ENCODE measurements at places on chromosomes 7 and 10. TPM values are rescaled to one million over a fixed set of nuclear protein-coding genes. Genes with fewer than 3 reads are reported as not detected.

DNA sequence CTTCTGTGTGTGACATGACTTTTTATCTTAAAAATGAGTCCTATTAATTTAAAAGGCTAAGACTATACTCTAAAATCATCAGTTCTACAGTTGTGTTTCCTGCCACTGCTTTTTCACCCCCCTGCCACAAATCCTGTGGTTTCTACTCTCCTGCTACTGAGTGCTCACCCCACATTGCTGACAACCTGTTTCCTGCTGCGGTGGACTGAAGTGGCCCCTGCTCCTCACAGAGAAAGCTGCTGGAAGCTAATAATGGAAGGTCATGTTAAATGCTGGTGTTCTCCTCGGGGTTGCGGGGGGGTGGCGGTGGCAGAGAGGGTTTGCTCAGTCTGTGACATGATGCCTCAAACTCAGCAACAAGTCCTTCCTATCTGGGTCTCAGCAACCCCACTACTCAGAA is 113.2 kb upstream of the INHBA start:
- no peak for DNase-seq

DNA sequence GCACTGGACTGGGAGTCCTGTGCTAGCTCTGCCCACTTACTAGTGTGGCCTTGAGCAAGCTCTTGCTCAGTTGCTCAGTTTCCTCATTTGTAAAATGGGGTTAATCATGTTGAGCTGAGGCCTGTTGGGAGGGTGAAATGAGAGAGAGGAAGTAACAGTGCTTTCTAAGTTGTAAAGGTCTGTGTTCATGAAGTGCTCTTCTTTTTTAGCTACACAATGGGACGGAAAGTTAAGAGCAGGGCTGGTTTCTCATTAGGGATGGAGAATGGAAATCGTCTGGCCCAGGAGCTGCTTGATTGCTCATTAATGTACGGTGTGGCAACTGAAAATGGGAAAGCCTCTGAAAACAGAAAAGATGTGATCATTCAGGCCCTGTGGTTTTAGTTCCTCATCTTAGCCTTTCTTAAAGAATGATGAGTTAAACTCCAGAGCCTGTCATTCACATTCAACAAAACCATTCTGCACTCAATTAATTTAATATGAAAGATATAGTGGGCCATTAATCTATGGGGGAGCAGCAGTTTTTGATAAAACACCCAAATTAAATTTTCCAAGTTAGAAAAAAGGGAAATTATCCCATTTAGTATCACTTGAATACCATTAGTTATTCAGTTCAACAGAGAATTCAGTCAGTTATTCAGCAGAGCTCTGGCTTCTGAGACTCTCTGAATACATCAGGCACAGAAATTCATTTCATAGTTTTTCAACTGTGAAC is 60.5 kb downstream of the SH2D4B start:
- DNase-seq, result no peak

The TLL2 gene
- polyA plus RNA-seq, result 0.18 TPM

GRCh38 chr7:44748948-44749731 is 493 bp downstream of the ZMIZ2 start:
- DNase-seq, result no peak

DNA sequence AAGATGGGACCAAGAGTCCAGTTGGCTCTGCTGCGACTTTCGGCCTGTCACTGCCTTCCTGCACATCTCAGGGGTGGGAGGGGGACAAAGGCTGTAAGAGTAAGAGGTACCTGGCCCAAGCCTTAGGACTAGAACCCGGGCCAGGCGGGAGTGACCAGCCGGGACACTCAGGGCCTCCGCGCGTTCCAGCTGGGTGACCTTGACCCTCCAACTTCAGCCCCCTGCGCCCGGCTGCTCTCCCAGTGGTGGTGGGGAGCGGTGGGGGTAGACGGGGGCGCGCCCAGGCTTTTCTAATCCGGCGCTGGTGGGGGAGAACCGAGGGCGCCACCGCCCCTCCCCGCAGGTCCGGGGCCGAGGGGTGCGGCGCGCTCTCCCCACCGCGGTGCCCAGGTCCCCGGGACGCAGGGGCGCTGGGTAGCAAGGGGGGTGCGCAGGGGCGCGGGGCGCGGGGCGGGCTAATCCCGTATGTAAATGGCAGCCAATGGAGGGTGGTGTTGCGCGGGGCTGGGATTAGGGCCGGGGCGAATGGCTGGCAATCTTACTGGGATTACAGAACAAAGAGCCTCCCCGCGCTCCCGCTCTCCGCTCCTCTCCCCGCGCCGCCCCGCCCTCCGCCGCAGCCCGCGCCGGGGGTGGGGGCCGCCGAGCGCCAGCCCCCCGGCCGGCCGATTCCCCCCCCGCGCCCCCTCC is at the start of gene GTF2IRD1:
GTF2IRD1 (plus strand) TSS at position 585 of the 690 bp plus-strand sequence. CDS start 54,175 bp downstream, outside the sequence.
- peak; percentile 81 for DNase-seq

The PAOX gene
- 1.8 TPM for polyA plus RNA-seq

DNA sequence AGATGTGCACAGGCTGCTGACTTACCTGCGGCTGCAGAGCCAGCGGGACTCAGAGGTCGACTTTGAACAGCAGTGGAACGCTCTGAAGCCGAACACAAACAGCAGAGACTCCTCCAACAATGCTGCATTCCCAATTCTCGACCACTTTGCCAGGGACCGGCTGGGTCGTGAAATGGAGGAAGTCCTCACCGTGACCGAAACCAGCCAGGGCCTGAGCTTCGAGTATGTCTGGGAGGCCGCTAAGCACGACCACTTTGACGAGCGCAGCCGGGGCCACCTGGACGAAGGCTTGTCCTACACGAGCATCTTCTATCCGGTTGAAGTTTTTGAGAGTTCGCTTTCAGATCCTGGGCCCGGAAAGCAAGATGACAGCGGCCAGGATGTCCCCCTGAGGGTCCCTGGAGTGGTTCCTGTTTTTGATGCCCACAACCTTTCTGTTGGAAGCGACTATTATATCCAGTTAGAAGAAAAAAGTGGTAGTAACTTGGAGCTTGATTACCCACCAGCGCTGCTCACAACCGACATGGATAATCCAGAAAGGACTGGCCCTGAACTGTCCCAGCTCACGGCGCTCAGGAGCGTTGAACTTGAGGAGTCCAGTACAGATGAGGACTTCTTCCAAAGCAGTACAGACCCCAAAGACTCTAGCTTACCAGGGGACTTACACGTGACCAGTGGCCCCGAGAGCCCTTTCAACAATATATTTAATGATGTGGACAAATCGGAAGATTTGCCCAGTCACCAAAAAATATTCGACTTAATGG is 19.4 kb upstream of the BHLHA15 start:
- DNase-seq, result no peak

DNA sequence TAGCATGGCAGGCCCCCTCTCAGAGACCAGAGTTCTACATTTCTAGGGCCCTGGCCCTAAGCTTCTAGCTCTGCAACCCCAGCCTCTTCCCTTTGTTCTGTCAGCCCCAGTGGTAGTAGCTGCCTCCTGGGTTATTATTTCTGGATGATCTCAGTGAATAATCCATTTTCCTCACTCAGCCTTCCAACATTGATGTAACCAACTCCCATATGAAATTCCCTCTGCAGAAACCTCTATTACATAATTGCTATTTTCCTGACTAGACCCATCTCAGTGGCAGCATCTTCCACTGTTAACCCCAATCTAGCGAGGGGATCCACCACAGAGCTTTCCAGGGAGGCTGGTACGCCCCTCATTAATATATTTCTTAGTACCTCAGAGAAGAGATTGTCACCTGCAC is 49.8 kb downstream of the FHIP2A start:
- DNase-seq, result no peak

DNA sequence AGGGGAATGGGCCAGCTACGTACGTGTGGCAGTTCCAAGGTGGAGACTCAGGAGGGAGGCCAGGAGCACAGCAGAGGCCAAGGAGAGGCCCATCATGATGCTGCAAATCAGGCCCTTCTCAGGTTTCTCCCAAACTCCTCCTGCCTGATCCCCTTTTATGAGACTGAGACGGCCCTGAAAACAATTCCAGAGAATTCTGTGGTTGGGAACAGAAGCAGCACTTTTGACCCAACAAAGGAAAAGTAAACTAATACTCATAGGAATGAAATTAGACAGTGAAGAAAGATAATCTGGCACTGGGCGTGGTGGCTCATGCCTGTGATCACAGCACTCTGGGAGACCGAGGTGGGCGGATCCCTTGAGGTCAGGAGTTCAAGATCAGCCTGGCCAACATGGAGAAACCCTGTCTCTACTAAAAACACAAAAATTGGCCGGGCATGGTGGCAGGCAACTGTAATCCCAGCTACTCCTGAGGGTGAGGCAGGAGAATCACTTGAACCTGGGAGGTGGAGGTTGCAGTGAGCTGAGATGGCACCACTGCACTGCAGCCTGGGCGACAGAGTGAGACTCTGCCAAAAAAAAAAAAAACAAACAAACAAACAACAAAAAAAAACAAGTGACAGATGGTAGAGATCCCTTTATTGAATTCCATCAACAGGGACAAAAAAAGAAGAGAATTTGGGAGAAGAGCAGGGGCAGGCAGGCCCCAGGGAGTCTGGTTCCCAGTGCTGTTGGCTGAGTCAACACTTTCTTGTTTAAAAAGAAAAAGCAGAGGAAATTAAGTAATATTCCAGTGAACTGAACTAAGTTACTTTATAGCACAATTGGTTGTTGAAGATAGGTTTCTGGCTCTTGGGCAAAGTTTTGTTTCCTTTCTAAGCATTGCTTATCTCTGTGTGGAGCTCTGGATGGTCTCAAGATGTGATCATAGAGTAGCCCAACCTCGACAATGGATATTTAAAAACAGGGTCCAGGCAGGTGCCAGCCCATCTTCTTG is at the start of gene CCL26:
CCL26 (minus strand) TSS at position 131 of the 997 bp plus-strand sequence; CDS start at position 96, 35 bp downstream.
- DNase-seq, result peak; percentile 76

DNA sequence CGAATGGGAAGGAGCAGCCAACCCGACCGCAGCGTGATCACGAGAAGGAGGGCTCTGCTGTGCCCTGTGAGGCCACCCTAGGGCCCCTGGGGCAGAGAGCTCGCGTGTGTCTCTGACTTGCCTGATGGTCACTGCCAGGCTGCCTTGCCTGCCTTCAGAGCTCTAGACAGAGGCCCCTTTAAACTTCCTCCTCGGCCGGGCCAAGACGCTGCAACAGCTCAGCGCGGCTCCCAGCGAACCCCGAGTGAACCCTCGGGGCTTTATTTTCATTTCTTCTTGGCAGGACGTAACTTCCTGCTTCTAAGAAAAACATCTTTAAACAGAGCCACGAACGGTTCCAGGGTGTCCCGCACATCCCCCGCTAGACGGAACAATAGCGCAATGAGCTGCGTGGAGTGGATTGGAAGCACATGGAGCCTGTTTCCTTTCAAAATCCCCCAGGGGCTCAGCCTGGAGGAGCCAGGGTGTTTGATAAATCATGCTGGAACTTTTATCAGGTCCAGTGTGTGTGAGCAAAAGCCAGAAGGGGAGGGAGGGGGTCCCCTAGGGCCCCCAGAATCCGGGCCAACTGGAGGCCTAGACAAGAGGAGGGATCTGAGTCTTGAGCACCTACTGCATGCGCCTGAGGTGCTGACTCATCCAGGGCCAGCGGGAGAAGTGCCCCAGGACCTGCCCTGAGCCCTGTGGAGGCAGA is 134.1 kb upstream of the GDF10 start:
- DNase-seq, result no peak

The RAB19 gene
- polyA plus RNA-seq, result not detected

DNA sequence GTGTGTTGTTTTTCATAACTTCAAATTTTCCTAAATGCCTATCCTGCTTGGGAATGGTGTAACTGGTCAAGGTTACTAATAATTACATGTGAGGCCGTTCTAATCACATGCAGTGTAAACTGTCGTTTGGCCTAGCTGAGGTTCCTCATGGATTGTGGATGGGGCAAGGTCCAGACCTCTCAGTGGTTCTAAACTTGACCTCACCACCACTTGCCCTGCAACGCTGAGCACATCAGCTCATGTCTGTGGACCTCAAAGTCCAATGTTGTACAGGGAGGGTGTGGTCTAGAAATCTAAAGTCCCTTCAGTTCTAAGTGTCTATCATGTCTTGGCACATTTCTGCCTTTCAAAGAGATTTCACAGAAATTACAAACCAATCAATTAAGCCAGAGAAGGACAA is 15.6 kb downstream of the RBP3 start:
- DNase-seq, result no peak

DNA sequence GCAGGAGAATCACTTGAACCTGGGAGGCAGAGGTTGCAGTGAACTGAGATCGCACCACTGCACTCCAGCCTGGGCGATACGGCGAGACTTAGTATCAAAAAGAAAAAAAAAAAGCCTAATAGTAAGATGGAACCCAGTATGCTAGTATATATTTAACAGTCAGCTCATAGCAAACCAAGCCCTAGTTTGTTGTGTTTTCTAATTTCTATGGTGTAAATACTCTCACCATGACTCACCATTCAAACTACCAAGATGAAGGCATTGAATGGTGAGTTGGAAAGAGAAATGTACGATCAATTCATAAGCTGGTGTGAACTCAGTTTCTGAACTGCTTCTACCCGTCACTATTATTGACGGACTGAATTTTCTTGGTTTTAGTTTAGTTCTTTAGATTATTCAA is 173.7 kb upstream of the KAT6B start:
- no peak for DNase-seq

- DNase-seq, result no peak
These were observed 199.5 kb downstream of the BICC1 start for GRCh38 chr10:58712141-58712540.

DNA sequence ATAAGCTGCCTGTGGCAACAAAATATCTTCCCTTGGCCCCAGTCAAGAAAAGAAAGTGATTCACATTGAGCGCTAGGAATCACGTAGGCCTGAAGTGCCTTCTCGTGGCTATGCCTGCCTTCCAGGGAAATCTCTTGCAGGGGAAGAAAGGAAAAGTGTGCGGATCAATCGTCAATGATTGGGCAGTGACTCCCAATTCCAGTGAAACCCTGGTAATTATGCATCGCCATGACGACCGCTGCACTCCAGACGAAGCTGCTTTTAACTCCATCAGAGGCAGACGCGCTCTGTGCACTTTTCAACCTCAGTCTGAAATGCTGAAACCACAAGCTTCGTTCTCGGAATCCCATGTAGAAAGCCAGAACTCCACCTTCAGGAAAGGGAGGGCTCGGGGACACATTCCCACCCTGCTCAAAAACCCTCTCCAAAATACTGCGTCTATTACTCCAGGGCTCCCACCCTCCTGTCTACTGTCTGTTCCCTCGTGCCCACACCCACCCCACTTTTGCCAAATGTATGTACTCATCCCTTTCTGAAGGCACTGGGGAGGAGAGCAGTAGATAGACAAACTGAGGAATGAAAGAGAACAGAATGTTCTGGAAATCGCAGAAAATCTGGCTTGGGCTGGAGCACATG is 24.2 kb upstream of the PRKAG2 start:
- DNase-seq, result no peak

The AZGP1 gene
- polyA plus RNA-seq, result not detected

GRCh38 chr10:64101606-64102263 is 580.5 kb downstream of the REEP3 start:
- no peak for DNase-seq

The BAIAP2L1 gene
- 39.4 TPM for polyA plus RNA-seq

The CPVL gene
- 0.05 TPM for polyA plus RNA-seq

- DNase-seq, result no peak
These were observed 9.4 kb downstream of the TAS2R41 start for GRCh38 chr7:143487061-143487460.

DNA sequence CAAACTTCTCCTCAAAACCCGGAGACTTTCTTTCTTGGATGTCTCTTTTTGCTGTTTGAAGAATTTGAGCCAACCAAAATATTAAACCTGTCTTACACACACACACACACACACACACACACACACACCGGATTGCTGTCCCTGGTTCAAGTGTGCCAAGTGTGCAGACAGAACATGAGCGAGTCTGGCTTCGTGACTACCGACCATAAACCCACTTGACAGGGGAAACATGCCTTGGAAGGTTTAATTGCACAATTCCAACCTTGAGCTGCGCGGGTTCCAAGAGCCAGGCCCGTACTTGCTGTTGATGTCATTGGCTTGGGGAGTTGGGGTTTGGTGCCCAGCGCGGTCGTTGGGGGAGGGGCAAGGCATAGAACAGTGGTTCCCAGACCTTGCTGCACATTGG is 1.7 kb downstream of the EGFR start:
- DNase-seq, result peak; percentile 57
